ENCODE measurements at places on chromosomes 5 and 9. TPM values are rescaled to one million over a fixed set of nuclear protein-coding genes. Genes with fewer than 3 reads are reported as not detected.

The SOWAHA gene
- total RNA-seq: not detected

- no peak for DNase-seq
These were observed 75.2 kb upstream of the ADAMTS2 start for GRCh38 chr5:179420476-179420875.

GRCh38 chr9:87682618-87683017, 43.3 kb upstream of the CTSL start:
- DNase-seq: no peak

The DOK3 gene
- 3.7 TPM for total RNA-seq

DNA sequence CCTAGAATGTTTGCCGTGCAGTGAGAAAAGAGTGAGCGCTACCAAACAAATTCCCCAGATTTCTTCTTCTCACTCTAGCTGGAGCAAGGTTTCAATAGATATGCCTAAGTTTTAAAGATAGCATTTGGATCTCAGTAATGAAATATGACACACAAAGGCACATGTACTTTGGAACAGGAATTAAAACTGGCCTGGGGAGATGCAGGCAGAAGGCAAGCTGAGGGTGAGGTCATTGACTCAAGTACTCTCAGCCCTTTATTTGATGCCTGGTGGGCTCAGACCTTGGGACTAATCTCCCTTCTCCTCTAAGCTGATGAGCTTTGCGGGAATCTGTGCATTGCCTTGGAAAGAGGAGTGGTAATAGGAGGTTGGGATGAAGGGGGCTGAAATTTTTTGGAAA, 323.3 kb upstream of the SLC30A5 start:
- no peak for DNase-seq

GRCh38 chr5:59241119-59241518, 652.4 kb downstream of the PDE4D start:
- no peak for DNase-seq

The MYMK gene
- not detected for total RNA-seq

DNA sequence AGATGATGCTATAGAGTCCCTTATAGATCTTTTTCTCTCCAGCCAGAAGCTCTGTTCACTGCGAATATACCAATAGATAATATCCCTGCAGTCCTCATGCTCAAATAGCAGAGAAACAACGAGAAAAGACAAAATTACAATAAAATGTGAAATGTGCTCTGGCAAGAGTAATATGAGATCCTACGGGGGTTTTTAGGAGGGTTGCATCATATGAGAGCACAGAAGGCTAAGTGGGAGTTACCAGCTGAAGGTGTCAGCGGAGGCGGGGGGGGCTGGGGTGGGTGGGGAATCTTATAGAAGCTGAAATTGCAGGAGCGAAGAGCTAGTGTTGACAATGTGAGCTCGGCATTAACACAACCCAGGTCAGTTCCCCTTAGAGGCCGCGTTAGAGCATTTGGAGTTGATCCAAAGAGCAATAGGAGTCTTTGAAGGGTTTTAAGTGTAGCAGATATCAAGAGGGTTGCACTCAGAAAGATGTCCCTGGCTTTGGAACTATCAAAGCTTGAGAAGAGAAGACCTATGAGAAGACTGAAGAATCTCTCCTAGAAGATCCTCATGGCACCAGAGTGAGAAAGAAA, 109.7 kb downstream of the BASP1 start:
- DNase-seq: no peak

- no peak for DNase-seq
These were observed 57.0 kb downstream of the IARS1 start for GRCh38 chr9:92236465-92236864.

GRCh38 chr9:123406691-123407216, 50.8 kb downstream of the CRB2 start:
- DNase-seq: no peak

DNA sequence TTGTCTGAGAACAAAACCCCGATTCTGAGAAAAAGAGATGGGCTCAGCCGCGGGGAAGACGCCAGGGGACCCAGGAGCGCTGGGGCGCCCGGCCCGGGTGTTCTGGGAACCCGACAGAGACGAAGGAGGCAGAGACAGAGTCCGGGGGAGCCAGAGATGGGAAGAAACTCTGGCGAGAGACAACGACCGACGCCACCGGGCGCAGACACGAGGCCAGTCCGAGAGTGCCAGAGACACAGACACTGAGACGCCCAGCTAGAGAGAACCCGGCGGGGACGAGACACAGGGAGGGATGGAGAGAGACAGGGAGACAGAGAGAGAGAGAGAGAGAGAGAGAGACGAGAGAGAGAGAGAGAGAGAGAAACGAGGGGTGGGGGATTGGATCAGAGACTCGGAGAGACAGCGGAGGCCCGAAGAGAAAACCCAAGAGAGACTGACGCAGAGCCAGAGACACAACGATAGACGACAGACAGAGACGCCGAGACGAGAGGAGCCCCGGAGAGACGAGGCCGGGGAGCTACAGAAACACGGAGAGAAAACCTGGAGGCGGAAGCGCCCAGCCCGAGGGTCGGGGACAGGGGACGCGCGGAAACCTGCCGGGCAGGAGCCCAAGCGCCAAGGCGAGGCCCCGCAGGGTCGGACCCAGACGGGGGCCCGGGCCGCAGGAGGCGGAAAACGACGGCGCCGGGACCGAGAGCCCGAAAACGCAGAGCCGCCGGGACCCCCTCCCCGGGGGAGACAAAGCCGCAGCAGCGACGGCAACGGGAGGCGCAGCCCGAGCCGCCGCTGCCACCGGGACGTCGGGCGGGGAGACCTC, 3.3 kb downstream of the NR5A1 start:
- DNase-seq: no peak

Measured in activated naive CD8-positive, alpha-beta T cell treated with anti-CD3 and anti-CD28 coated beads, Interleukin-2, amount 10 ng/mL, durations not matched to agents 7 days and 5 days (primary cell).